ENCODE measurements at places on chromosomes 2 and 18.

DNA sequence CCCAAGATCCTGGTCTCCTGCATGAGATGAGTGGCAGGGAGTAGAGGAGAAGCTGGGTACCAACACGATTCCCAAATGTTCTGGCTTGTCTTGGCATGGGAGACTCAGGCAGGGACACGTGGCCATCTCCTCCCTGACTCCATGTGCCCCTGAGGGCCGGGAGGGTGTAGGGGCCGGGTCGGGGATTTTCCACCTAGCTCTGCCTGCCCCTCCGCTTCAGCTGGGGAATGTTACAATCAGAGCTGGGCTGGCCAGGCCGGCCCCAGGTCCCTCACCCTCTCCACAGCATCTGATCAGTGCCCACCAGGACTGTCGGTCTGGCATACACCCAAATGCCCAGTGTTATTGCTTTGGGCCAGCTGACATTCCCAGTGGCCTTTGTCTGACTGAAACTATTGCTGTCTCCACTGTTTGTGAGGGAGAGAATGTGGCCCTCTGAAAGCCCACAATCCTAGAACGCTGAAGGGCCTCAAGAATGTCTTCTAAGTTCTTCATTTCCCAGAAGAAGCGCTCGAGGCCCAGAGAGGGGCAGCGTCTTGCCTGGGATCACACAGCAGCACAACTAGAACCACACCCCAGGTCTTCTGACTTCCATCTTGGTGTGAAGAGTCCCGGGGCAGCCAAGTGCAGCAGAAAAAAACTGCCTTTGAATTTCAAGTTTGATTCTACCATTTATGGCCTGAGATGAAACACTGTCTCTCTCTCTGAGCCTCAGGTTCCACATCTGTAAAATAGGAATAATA is 23.2 kb downstream of the KCNK3 start:
- no peak for DNase-seq

- no peak for DNase-seq
Measured at GRCh38 chr2:217804791-217805667, 197.8 kb downstream of the TNS1 start.

DNA sequence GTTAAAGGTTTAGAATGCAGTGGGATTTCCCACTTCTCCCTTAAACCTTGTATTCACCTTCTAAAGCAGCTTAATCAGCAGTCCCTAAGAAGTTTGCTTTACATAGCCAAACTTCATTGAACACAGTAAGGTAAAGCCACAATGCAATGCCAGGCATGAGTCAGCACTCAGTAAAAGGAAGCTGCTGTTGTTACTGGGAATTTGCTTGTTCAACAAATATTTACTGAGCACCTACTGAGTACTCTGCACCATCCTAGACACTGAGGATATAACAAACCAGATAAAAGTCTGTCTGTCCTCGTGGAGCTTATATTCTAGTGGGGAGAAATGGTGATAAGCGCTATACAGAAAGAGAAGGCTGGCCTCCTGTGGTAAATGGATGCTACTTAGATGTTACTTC is 162.7 kb downstream of the PKP4 start:
- no peak for DNase-seq

- peak; percentile 22 for DNase-seq
Measured at GRCh38 chr2:238720232-238720672, 127.6 kb upstream of the TWIST2 start.

DNA sequence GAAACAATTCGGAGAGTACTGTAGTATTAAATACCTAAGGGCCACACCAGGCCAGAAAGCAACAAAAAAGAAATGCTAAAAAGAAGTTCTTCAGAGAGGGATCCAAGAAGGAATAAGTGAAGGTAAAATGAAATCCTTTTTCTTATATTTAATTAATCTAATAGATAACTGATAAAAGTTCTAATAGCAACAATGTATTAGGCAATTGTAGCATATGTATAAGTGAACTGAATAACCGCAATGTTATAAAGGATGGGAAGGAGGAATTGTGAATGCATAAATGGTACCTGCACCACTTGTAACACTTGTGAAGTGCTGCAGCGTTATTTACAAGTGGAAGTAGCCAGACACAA is 21.8 kb downstream of the TMSB10 start:
- DNase-seq = no peak

GRCh38 chr2:189527812-189528592 is 52.6 kb downstream of the SLC40A1 start:
- DNase-seq = no peak

DNA sequence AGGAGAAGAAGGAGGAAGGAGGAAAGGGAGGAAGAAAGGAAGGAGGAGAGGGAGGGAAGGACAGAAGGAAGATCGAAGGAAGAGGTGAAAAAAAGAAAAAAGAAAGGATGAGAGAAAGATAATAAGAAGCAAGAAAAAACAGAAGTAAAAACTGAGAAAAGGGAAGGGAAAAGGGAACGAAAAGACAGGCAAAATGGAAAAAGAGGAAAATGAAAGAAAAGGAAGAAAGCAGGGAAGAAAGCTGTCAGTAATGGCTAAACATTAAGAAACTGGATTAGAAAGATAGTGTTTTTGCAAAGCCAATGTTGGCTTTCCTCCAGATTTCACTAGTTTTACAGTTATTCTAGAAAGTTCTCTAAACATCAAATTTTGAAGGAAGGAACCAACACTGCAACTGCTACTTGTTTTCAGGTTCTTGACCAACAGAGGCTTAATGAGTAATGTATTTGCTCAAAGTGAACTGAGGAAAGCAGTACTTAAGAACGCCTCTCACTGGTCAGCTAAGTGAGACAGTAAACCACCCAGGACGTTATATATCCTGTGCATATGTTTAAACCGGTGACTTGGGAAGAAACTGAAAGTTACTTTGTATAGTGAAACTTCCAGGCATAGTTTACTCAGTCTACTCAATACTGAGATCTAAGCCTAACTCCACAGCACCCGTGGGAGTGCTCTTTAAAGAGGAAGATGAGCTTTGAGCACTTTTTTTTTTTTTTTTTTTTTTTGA is 286.2 kb upstream of the TRIB2 start:
- DNase-seq = peak; percentile 1

GRCh38 chr2:10048501-10049171 is 5.3 kb downstream of the KLF11 start:
- DNase-seq = peak; percentile 64

DNA sequence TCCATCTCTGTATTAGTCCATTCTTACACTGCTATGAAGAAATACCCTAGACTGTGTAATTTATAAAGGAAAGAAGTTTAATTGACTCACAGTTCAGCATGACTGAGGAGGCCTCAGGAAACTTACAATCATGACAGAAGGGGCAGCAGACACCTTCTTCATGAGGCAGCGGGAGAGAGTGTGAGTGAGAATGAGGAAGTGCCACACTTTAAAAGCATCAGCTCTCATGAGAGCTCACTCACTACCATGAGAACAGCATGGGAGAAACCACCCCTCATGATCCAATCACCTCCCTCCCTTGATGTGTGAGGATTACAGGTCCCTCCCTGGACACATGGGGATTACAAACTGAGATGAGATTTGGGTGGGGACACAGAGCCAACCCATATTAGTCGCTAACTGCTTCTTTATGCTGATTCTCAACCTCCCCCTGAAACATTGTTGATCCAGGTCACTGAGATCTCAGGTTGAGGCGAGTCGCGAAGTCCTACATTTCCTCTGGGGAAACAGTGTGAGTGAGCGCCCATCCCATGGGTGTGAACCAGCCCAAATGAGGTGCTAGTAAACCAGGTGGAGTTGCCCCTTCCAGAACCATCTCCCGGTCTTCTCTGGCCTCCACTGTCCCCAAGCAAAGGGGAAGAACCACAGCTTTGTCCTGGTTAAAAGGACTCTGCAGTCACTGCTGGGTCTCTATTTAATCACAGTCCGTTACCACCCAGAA is 123.8 kb downstream of the CAPN13 start:
- peak; percentile 60 for DNase-seq

- DNase-seq = no peak
Measured at GRCh38 chr2:16257322-16258028, 317.1 kb downstream of the MYCN start.

DNA sequence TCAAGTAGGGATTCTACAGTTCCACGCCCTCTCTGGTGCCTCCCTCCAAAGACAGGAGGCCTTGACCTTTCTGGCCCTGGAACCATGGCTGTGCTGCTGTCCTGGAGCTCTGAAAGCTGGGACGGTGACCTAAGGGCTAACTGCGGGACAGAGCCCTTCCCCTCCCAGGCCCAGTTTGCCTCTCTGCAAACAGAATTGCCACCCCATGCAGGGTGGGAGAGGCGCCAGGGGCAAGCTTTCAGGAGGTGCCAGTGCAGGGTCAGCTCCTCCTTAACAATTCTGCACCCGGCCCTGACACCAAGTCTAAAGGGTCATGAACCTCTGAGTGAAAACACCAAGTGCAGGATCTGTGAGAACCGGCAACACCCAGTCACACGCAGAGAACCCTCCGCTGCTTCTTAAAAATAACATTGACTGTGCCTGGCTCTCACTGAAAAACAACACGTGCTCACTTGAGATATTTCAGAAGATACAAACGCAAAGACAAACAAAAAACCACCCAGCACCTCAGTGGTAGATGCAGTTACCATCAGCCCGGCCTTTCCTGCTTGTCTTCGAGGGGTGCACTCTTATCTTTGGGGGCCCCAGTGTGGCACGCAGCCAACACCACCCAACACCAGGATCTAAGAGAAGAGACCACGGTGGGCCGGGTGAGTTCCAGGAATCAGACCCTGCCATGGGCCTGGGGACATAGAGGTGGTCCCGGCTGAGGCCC is 1.1 kb upstream of the SNED1 start:
- no peak for DNase-seq

GRCh38 chr18:56096861-56097260 is 508.9 kb upstream of the TCF4 start:
- DNase-seq = no peak

GRCh38 chr2:46548103-46548486 is 68.7 kb downstream of the TMEM247 start:
- no peak for DNase-seq

DNA sequence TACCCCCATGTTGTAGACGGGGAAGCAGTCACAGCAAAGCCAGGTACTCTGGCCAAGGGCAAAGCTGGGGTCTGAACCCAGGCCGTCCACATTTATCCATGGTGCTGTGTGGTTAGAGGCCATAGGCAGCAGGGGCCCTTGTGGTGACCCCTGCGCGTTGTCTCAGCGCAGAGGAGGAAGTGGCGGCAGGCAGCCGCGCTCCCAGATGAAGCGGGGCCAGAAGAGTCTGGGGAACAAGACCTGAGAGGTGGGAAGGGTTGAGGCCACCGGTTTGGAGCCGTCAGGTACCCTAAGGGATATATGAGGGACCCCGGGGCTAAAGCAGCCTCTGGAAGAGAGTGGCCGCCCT is 770 bp downstream of the ZNF396 start:
- no peak for DNase-seq

DNA sequence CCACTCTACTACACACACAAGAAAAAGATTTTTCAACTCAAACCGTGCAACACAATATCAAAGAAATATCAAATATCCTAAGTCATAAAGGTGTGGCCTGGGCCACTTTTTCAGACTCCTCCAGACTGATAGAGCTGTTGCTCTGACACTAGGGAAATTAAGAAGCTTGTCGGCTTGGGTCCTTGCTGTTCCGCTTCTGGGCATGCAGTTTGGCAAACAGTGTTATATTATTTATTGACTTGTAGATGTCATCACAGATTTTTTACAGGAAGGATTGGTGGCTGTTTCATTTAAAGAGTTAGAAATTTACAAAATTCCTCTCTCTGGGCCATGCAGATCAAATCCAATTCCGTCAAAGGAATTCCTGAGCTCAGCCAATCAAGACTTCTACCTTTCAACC is 98.3 kb upstream of the MSH2 start:
- no peak for DNase-seq

DNA sequence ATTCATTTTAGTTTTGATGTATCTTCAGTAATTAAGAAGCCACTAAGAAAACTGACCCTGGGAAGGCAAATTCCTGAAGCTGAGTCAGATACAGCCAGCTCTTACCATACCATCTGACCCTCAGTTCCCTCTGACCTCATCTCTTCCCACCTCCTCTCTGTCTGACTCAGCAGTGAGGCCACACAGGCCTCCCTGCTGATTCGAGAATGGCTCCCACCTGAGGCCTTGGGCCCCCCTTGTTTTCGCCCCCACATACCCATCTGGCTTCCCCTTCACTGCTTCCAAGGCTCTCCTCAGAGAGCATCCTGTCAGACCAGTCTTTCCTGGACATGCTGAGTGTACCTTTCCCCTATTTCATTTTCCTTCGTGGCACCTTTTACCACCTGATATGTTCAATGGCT is 71.0 kb upstream of the CYP1B1 start:
- no peak for DNase-seq

DNA sequence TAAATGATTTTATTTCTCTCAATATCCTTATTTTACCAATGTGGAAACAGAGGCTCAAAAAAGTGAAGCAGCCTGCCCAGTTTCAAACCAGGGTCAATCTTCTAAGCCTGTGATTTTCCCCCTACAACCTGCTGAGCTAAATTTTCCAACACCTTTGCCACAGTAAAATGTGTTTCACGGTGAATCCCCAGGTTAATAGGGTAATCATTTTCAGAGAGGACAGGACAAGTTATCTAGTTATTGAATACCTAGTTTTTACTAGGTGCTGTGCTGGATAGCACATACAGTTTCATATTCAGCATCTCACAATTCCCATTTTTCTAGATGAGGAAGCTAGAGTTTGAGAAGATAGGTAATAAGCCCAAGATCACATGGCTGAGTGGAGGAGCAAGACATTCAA is 236.6 kb downstream of the PTH2R start:
- no peak for DNase-seq

GRCh38 chr2:159399716-159400415 is 113.4 kb upstream of the WDSUB1 start:
- no peak for DNase-seq

- DNase-seq = no peak
Measured at GRCh38 chr2:198042189-198042588, 237.8 kb downstream of the PLCL1 start.

GRCh38 chr2:208319391-208319790 is 53.3 kb downstream of the PIKFYVE start:
- no peak for DNase-seq

DNA sequence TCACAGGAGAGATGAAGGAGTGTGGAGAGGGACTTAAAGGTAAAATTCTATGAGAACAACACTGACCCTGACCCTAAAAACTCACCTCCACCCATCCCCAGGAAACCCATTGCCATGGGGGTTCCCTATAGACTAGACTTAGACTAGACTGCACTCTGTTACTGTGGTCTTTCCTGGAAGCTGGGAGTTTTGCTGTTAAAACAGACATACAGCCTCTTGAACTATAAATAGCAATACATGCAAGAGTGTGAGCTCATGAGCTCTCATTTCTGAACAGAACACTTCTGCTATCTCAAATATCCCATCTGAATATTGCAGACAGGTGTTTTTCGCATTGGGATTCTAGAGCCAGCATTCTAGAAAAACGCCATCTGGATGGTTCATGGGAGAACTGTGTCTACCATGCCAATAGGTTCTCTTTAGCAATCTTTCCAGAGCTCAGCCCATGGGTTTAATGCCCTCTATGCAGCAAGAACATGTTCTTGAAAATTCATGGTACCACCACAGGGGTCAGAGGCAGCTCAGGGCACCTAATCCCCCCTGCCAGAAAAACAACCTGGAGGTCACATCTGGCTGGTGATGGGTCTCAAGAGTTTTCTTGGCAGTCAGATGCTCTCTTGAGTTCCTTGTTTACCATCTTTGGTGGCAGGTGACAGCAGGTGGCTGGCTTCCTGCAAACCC is 51.9 kb downstream of the SLC14A2 start:
- no peak for DNase-seq
